Activated CD4-positive, alpha-beta T cell treated with anti-CD3 and anti-CD28 coated beads for 4 hours (primary cell): ENCODE measurements at places on chromosomes 12 and 14.

DNA sequence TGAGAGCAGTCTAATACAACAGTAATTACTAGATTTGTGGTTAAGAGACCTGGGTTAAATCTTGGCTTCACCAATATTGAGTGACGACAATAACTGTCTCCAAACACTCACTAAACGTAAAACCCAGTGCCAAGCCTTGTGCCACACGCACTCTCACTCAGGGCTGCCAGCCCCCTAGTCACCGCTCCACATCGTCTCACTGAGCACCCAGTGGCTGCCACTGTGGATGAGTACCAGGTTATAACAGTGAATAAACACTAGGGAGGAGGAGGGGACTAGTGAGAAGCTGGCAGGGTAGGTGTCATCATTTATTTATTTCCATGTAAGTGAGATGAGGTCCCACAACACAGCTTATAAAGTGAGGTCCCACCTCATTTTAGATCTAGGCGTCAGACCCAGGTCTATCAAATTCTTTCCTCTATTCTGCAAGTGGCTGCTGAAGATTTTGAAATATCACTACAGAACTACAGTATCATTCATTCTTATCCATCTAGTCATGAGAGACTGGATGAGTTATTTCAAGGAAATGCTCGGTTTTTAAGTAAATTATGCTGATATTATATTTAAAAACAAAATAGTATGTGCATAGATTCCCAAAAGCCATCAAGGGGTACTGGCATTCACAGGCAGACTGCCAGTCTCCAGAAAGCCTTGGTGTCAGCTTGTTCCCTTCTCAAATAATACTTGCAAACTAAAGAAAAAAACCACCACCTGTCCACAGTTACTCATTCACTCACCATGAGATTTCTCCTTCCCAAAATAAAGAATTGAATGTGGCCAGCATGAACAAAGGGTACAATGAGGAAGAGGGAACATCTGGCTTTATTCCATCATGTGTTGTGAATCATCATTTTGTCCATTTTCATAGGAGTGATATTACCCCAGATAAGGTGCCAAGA lies 84.0 kb downstream of the PTPN21 start:
- DNase-seq, result no peak

- no peak for DNase-seq
These were observed 14.2 kb upstream of the DLK1 start for GRCh38 chr14:100712490-100712889.

DNA sequence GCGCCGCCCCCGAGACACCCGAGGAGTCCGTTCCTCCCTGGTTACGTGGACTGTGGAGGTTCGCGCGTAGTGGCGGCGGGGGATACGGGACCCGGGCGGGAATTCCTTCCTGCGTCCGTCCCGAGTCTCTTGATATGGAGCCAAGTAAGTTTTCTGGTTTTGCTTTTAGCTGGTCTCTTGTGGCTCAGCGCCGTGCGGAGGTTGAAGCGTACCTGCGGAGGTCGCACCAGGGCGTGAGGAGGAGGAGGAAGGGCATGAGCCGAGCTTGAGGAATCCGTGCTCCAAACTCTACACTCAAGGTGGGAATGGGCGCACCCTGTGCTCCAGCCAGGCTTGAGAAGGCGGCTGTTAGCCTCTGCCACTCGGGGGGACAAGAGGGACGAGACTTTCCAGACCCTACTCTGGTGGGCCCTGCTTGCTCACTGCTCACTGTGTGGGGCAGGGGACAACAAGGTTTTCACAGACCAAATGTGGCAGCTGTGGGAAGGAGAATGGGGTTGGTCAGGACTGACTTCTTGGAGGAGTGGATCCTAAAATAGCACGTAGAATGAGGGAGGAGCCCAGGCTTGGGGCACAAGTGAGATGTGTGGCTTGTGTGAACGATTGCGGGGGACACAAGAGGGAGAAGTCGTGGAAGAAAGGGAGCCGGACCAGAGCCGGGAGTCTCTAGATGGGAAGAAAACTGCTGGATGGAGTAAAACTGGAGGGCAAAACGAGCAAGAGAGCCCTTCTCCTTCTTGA lies 577 bp downstream of the ATG101 start:
- DNase-seq, result no peak

DNA sequence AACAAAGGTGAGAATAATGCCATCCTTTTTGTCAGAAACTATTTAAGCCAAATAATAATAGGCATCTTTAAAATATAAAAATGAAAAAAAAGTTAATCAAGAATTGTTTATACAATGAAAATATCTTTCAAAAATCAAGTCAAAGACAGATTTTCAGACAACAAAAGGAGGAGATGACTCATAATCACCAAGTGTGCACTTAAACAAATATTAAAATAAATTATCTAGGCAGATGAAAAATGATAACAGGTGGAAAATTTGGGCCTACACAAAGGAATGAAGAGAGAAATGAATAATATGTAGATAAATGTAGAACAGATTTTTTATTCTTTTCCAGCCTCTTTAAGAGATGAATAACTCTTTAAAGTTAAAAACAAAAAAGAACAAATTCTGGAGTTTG lies 250.0 kb upstream of the PLEKHG7 start:
- DNase-seq, result no peak

DNA sequence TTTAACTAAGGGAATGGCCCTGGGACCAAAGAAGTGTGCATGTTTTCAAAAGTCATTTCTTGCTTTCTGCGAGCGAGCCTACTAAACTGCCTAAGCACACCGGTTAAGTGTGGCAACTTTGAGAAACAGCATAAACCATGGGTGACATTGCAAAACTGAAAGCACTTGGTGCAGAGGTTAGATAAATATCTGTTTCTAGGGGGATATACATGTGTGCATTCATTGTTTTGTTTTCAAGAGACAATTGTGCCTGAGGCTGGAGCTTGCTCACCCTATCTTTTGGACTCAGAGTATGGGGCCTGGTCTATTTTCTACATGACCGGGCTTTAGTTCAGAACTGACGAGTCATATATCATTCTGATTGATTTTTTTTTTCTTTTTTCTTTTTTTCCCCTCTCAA lies 923.4 kb downstream of the NRXN3 start:
- no peak for DNase-seq

DNA sequence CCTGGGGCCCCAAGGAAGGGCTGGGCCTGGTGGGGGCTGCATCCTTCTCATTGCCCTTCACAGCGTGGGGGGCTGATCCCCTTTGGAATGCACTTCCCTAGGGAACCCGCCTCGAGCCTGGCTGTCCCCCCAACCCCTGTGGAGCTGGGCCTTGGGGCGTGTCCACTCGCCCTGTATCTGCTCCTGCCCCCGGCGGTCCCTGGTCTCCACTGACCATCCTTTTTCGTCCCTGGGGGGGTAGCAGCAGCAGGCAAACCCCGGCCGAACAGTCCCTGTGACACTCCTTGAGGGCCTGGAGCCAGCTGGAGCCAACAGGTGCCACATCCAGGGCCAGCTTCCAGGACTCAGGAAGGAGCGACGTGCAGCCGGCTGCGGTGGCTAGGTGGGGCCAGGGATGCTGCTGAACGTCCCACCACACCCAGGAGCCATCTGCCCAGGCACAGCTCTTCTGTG lies 9.4 kb upstream of the GPR132 start:
- no peak for DNase-seq

- no peak for DNase-seq
These were observed 62.0 kb downstream of the DACT1 start for GRCh38 chr14:58699681-58700205.

DNA sequence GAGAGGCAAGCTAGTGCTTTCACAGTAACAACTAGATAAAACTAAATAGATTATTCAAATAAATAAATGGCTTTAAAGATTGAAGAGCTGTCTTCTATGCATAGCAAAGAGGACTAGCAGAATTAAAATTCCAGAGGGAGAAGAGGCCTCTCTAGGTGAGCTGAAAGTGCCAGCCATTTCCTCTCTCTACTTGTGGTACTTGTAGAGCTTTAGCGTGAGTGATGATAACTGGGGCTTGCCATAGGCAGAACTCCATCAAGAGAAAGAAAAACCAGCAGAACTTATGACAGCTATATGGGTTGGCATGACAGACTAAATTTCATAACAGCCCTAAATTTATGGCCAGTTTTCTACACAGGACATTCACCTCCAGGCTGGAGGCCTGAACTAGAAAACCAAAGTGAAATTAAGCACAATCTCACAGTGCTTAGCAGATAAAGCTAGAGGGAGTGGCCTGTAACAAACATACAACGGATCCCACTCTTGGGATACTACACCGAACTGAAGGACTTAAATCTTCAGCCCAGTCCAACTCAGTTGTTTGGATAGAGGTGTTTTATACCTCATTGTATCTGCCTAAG lies 11.0 kb downstream of the SPTLC2 start:
- no peak for DNase-seq

DNA sequence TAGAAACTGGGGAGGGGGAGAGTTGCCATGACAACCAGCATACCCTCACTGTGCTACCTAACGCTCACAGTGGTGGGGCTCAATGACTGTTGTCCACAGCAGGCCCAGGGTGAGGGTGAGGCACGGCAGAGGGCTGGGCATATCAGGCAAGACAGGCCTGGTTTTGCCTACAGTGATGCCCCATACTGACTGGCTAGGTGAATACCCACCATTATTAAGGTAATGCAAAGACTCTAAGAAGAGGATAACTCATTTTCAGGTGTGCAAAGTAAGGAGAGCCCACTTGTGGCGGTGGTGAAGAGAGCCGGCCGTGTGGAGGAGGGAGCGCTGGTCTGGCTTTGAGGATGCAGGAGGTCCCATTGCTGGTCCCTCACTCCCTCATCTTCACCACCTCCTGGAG lies 422.3 kb downstream of the FUT8 start:
- DNase-seq, result no peak

DNA sequence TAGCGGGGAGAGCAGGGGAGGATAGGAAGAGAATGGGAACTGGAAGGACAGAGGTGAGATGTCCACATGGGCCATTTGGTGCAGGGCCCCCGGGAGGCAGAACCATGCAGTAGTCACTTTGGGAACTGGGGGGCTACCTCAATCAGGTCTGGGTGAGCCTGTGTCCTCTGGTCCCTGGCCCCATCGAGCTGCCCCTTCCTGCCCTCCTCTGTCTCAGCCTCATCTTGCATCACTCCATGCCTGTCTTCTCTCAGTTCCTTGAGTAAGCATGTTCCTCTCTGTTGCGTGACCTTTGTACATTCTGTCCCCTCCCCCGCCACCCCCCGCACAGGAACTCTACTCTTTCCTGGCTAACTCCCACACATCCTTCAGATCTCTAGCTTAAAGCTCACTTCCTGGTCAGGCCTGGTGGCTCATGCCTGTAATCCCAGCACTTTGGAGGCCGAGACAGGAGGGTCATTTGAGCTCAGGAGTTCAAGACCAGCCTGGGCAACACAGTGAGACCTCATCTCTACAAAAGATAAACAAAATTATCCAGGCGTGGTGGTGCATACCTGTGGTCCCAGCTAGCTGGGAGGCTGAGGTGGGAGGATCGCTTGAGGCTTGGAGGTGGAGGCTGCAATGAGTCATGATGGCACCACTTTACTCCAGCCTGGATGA lies 23.2 kb downstream of the FOS start:
- DNase-seq, result peak; percentile 48

DNA sequence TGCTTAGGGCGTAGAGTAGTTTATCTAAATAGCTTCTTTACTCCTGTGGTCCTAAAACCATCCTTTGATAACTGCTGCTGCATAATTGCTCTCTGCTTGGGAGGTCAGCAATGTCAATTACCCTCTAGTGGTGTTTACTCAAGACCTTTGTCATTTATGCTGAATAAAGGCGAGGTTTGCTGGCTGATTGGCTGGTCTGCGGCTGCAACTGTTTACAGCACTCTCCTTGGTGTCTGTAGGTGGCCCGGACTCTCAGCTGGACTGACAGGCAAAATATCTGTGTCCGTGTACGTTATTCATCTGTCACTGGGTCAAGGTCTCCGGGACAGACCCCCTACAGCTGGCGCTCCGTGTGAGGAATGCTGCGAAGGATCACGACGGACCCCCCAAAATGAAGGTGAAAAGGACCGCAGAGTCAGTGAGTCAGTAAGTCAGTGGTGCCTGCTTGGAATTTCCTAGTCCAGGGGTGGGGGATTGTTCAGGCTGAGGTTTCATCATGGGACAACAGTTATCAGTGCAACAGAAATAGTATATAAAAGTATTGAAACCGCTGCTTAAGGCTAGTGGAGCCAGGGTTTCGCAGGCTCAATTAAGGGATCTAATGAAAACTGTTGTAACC lies 253.3 kb upstream of the DIO2 start:
- no peak for DNase-seq

DNA sequence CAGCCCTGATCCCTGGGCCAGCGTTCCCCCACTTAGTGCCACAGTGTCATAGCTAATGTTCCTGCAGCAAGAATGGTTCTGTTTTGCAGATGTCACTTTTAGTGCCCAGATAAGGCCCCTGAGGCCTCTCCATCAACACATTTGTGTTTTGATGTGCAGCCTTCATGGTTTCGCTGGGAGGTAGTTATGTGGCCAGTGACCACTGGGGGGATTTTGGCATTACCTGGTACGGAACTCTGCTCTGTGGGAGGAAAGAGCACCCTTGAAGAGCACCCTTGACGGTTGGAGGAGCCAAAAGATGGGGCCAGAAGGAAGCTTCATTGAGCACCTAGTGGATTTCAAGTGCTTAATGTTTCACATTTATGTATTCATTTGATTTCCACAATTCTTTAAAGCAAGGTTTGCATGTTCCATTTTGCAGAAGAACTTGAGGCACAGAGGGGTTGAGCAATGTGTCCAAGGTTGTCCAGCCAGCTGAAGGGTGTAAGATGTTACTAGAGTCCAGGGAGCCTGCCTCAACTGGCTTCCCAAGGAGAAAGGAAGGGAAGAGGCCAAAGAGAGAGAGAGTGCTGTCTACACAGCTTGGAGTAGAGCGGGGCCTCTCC lies 13.0 kb downstream of the SERPINA11 start:
- DNase-seq, result no peak

DNA sequence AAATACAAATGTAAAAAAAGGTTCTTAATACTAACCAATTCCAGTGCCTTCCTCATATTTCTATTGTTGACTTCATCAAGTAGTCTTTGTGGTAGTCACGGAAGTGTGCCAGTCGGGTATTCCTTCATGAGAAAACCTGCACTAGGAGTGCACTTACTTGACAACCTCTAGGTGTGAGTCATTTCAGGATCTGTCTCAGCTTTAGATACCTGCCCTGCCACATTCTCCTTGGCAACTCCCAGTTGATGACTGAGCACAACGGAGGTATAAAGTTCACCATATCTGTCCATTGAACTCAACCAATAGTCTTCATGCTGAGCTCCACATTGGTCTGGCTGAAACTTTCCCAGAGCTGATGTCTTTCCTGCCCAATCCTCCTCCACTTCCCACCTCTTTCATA lies 215.7 kb downstream of the SYT10 start:
- no peak for DNase-seq

GRCh38 chr12:55818140-55818728 lies 393 bp downstream of the ORMDL2 start:
- no peak for DNase-seq

GRCh38 chr14:94028450-94028826 lies 2.3 kb downstream of the OTUB2 start:
- DNase-seq, result peak; percentile 21

DNA sequence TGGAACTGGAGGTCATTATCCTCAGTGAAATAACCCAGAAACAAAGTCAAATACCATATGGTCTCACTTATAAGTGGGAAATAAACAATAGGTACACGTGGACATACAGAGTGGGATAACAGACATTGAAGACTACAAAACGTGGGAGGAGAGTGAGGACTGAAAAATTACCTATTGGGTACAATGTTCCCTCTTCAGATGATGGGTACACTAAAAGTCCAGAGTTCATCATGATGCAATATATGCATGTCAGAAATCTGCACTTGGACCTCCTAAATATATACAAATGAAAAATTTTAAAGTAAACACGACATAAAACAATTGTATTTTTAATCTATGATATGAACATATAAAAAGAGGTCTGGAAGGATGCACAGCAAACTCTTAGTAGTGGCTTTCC lies 71.2 kb downstream of the SLC38A4 start:
- no peak for DNase-seq
